Thoracic aorta (tissue), 2 donors: ENCODE measurements at places on chromosomes 2 and 18. TPM values are rescaled to one million over a fixed set of nuclear protein-coding genes. Genes with fewer than 3 reads are reported as not detected.

DNA sequence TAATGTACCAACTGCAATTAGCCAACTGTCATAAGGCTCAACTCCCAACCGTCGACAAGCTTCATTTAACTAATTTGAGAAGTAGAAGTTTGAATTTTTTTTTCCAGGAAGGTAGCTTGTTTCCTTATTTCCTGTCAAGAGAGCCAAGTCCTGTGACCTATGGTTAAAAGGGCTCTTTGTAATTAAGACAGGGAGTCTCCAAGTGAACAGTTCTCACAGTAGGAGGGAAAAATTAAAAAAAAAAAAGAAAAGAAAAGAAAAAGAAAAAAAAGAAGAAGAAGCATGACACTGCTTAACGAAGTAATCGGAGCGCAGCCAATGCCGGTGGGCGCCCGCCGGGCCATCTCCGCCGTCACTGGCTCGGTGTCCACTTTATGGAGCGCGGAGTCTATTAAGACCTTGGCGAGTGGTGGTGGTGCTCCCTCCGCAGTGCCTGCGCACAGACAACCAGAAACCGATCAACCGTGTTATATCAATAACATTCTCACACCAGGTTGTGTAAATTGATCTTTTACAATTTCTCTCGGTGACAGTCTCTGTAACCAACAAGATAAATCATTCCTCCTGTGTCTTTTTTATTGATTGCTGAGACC is 197.2 kb upstream of the POU3F3 start:
- no peak for DNase-seq
- H3K27me3 ChIP-seq, result no peaks in the 10 kb centered on the region
- no peak overlapping the region for H3K27ac ChIP-seq
- H3K4me1 ChIP-seq, result no peaks in the 10 kb centered on the region
- H3K4me3 ChIP-seq, result no peak overlapping the region
- H3K36me3 ChIP-seq, result no peaks in the 10 kb centered on the region

DNA sequence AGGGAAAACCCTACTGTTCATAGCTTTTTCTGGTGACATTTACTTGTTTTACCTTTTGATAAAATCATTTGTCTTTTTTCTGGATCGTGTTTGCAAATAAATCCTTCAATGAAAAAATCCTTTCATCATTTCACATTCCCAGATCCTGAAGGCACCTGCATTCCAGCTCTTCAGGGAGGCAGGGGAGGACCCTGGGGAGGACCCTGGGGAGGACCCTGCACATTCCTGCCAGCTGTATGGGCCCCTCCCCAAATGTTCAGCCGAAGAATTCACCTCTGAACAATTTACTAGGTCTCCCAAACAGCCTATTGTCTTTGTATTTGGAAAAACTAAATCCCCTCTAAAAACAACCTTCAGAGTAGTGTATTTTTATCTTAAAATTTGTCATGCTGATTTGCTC is 558.4 kb upstream of the ID2 start:
- no peaks in the 10 kb centered on the region for H3K27me3 ChIP-seq
- no peak overlapping the region for H3K4me3 ChIP-seq
- H3K27ac ChIP-seq, result no peak overlapping the region
- DNase-seq, result no peak
- peaks cover 16% of the 10 kb centered on the region for H3K4me1 ChIP-seq

Gene OLA1
- 48.0 TPM for total RNA-seq

DNA sequence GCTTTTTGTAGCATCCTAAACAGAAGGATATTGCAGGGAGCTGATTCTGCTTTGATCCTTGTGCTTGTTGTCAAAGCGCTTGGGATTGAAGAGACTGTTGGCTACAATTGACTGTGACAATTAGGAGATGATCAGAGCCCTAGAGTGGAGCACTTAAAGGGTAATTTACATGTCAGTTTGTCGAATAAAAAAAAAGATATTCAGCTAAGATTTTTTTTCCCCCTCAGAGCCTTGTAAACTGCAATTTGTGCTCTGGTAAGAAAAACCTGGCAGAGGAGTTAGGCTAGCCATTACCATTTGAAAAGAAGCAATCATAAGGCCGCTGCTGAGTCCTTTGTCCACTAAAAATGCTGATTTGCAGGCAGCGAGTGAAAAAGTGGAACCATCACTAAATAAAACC is 47.8 kb upstream of the ZEB2 start:
- no peak for DNase-seq
- no peak overlapping the region for H3K4me3 ChIP-seq
- no peaks in the 10 kb centered on the region for H3K27me3 ChIP-seq
- no peaks in the 10 kb centered on the region for H3K4me1 ChIP-seq

Gene PAX3
- total RNA-seq, result not detected

Gene FAM124B
- total RNA-seq, result 1.1 TPM

DNA sequence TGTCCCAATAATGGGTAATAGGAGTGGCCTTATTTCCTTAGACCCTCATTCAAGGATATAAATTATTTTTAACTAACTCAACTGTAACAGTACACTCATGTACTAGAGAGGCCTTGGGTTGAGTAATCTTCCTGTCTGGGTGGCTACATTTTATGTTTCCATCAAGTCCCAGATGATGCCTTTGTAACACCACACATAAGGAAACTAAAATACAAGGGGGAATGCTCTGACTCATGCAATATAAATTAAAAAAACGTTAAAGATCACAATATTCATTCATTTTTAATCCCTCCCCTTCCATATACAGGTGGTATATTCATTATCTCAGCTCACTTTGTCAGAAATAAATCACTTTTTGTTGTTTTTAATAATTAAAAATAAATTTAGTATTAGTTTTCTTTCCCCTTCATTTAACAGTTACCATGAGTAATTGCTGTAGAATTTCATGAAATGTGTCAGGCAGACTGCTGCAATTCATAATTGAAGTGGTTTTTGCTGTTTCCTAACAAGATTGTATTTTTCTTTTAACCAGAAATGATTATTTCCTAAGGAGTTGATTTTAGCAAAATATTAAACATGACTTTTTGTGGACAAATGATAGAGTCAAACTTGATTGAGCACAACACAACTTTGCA is 1403.6 kb downstream of the SUCLG1 start:
- no peak overlapping the region for H3K27ac ChIP-seq
- no peak for DNase-seq
